ENCODE measurements at places on chromosomes 2 and 18.

GRCh38 chr2:85248773-85249509 lies 78.8 kb downstream of the TGOLN2 start:
- DNase-seq: peak; percentile 94

DNA sequence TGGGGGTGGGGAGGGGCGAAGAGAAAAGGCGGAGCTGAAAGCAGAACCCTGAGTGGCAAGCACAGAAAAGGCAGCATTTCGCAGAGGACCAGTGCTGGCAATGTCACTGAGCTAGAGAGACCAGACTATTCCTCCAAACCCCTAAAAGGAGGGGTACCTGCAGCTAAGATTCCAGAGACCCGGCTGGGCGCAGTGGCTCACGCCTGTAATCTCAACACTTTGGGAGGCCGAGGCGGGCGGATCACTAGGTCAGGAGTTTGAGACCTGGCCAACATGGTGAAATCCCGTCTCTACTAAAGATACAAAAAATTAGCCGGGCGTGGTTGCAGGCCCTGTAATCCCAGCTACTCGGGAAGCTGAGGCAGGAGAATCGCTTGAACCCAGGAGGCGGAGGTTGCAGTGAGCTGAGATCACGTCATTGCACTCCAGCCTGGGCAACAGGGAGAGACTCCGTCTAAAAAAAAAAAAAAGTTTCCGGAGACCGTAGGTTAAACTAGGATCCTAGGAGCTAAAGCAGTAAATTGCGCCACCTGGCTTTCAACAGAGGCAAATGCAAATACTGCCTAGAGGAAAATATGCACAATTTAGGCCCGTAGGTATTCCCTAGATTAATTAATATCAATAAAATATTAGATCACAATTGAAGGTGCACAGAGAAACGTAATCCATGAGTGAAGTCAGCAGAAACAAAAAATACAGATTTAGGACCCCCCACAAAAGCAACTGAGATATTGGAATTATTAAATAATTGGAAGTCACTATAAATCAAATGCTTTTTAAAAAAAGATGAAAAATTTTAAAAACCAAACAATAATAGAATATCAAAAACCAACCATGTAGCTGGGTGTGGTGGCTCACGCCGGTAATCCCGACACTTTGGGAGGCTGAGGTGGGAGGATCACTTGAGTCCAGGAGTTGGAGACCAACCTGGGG lies 4.9 kb downstream of the UCN start:
- no peak for DNase-seq

- no peak for DNase-seq
These were observed 33.1 kb upstream of the REG3G start for GRCh38 chr2:78992451-78992806.

DNA sequence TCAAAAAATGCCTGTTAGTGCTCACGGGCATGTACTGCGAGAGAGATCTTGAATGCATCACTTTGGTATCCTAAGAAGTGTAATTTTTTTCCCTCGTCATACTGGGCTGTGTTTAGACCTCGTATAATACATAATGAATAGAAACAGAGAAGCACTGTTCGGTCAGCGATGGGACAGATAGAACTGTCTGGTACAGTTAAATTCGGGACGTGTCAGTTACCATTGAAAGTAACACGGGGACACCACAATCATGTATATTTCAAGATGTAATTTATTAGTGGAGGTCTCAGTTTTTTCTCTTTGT lies 1.8 kb downstream of the PKP4 start:
- no peak for DNase-seq

DNA sequence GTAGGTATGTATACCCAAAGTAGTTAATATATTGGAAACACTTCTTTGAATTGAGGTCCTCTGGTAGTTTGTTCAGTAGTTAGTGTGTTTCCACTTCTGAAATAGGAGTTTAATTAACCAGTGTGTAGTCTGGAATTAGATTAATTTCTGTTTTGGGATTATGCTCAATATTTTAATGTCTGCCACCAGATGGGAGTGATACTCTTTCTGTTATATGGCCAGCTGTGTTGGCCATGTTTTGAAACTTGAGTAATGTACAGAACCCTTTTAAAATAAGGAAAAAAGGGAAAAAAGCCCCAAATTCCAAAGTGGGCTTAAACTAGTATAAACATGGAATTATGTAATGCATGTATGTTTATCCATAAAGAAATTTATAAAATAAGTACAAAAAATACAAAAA lies 147.7 kb downstream of the CTNNA2 start:
- no peak for DNase-seq

GRCh38 chr2:172431463-172431862 lies 4.1 kb downstream of the ITGA6 start:
- no peak for DNase-seq

DNA sequence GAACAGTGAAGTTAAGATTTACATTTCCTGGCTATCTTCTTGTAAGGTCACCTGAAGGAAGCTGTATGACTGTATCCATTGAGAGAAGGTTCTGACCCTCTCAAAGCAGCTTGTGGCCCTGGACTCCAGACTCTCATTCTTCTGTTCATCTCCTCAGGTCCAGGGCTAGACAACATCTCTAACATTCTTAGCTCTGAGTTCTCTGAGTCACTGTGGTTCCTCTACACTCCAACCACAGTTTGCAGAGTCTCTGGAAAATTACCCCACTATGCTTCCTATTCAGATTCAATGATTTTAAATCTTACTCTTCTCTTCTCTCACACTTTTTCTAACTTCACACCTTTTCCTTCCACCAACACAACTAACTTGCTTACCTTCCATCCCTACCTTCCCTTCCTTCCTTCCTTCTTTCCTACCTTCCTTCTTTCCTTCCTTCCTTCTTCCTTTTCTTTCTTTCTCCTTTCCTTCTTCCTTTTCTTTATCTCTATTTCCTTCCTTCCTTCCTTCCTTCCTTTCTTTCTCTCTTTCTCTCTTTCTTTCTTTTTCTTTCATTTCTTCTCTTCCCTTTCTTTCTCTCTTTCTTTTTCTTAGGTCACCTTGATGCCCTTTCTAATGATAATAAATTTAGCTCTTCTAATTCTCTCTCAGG lies 824.3 kb upstream of the ZEB2 start:
- no peak for DNase-seq

DNA sequence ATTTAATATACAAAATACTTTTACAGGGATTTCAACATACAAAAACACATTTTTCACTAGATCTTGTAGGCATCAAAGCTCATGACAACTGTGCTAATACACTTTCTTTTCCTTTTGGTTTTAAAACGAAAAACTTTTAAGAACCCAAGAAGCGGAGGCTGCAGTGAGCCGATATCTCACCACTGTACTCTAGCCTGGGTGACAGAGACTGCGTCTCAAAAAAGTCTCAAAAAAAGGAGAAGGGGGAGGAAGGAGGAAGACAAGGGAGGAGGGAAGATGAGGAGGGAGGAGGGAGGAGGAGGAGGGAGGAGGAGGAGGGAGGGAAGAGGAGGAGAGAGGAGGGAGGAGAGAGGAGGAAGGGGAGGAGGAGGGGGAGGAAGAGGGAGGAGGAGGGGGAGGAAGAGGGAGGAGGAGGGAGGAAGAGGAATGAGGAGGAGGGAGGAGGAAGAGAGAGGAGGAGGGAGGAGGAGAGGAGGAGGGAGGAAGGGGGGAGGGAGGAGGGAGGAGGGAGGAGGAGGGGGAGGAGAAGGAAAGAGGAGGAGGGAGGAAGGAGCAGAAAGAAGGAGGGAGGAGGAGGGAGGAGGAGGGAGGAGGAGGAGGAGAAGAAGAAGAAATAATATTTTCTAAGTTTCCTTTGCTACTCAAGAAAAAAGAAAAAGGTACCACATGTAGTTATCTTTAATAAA lies 13.8 kb downstream of the ROCK2 start:
- no peak for DNase-seq

DNA sequence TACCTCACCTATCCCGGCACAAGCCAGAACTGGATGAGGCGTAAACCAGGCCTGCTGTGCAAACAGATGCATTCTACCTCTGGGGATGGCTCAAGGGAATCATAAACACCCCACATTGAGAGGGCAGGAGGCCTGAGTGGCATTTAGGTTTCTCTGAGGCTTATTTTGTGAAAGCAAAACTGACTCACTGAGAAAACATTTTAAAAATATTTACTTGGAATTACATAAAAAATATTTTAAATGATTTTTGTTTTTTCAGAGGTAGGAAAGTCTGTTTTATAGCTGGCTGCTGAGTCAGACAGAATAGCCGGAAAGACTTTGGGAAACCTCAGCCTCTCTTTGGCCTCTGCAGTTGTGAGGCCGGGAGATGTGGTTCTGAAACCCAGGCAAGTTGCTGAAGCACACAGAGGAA lies 244.1 kb downstream of the NCKAP5 start:
- peak; percentile 89 for DNase-seq

DNA sequence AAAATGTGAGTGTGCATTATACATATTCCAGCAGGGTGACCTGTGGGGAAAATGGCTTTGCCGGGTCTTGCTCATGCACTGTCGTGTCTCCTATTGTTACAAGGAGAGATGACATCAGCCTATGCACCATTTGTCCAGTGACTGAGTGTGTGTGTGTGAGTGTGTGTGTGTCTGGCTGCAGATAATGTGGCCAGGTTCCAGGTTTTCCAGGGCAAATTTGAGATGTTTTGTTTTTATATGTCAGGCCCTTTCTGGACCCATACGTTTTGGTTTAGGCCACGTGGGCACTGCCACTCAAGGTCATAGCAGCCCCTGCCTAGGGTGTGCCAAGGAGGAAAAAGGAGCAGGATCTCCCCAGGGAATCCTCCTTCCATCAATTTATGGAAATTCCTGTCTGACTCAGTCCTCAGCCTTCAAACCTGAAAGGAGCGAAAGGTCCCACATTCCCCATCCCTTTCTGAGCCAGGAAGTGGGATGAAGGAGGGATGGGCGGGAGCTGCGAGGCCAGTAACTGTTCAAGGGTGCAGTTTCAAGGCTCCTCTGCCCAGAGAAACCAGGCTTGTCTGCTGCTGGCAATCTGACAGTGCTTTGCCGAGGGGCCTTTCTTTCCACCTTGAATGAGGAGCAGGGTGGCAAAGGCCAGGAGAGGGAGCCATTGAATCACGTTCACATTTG lies 93.0 kb upstream of the SMAD2 start:
- DNase-seq: no peak

GRCh38 chr2:168076731-168077130 lies 170.7 kb downstream of the STK39 start:
- DNase-seq: no peak

- no peak for DNase-seq
These were observed 580 bp downstream of the TMEM163 start for GRCh38 chr2:134718023-134718816.

- no peak for DNase-seq
These were observed 58.5 kb downstream of the HS1BP3 start for GRCh38 chr2:20592106-20593071.

DNA sequence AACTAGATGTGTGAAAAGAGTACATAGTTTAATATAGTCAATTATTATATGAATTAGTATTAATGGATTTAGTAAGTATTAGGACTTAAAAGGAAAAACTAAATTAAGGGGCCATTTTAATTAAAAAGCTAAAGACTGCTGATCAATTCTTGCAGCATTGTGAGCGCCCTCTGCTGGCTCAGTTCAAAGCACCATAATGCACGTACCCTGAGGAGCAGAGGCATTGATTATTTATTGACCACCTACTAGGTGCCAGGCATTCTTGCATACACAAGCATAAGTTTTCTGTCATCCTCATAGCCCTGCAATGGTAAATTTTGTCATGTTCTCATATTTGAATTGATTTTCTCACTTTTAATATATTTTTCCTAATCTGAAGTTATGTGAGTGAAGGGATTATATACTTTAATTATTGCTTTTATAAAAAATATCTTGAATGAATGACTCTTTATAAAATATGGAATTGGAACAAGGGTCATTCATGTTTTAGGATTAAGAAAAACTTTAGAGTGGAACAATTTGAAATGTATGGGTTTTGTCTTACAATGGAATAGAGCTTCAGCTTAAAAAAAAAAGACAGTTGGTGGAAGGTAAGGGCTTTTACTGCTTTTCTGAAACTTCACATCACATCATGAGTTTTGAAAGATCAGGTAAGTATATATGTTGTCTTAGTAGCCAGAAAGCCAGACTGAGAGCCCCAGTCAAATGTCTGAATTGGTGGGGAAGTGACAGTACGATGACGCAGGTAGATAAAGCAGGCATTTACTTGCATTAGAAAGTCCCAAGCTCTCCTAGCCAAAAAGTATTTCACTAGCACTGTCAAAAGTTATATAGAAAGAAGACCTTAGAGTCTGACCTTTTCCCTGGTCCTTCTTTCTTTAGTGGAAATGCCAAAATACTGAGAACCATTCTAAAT lies 9.7 kb downstream of the ITGA4 start:
- no peak for DNase-seq
